ENCODE measurements at places on chromosomes 7 and 10. TPM values are rescaled to one million over a fixed set of nuclear protein-coding genes. Genes with fewer than 3 reads are reported as not detected.

Gene CFAP70
- 0.28 TPM for total RNA-seq

- DNase-seq: no peak
These were observed 11.0 kb downstream of the ZNF862 start for GRCh38 chr7:149849174-149849573.

- peak; percentile 33 for DNase-seq
These were observed 143.9 kb downstream of the LSM5 start for GRCh38 chr7:32346253-32346652.

Gene SH2D4B
- not detected for total RNA-seq

DNA sequence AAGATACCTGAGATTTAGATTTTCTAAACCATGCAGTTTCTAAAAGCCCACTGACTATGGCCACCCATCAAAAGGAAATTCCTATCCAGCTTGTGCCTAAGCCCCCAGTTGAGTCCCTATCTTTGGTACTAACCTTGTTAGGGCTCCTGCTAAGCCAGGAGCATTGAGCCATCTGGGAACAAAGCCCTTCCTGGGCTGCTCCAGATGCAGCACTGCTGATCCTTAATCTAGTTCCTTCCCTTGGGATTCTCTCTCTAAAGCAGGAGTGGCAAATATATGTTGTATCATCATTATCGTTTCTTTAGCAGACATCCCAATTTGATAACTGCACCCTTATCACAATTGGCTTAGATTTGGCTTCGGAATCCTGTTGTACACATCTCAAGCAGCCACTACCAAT is 24.7 kb upstream of the PDLIM1 start:
- DNase-seq: no peak

Gene CYP3A5
- 1.1 TPM for total RNA-seq

DNA sequence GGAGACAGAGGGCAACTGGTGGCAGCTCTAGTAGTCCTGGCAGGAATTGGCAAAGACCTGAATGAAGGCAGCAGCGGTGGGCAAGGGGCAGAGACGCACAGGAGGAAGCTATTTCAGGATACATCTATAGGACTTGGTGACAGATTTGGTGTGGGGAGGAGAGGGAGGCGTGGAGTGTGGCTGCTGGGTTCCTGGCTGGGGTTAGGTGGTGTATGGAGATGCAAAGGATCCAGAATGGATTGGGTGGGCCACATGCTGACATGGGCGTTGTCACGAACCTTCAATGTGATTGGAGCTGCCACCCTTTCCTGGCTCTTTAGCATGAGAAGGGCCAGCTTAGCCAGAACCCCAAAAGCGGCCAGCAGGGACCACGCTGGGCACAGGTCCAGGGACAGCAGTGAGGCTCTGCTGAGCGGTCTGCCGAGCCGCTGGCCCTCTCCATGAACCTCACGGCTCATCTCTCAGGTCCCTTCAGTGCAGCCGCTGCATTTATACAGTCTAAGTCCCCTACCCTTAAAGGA is 10.2 kb upstream of the ADCY1 start:
- no peak for DNase-seq

Gene OPALIN
- total RNA-seq: not detected

DNA sequence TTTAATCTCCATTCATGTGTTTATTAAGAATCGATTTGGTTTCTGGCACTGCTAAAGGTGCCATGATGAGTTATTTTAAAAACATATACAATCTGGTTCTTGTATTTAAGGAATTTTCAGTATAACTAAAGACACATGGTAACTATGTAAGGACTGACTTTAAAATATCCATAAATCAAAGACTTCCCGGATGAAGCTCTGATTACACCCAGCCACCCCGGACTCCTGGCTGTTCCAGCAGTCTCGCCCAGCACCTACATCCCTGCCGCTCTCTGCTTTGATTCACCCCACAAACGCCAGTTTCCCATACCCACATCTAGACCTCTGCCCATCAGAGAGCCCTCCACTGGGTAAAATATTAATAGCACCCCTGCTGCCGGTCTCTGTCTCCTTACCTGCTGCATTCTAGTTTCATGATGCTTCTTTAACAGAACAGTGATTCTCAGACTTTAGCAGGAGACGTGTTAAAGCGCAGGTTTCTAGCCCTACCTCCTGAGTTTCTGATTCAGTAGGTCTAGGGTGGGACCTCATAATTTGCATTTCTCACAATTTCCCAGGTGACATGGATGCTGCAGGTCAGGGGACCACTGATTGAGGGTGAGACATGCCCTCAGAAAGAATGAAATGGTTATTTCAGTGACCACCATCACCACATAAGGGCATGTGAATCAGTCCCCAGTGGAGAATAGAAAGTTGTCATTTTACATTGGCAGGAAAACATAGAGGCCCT is 185.7 kb downstream of the KIAA1217 start:
- DNase-seq: no peak

Gene SLC26A5
- not detected for total RNA-seq

Gene UCMA
- total RNA-seq: not detected

- no peak for DNase-seq
These were observed 113.3 kb upstream of the AFAP1L2 start for GRCh38 chr10:114517368-114518250.

DNA sequence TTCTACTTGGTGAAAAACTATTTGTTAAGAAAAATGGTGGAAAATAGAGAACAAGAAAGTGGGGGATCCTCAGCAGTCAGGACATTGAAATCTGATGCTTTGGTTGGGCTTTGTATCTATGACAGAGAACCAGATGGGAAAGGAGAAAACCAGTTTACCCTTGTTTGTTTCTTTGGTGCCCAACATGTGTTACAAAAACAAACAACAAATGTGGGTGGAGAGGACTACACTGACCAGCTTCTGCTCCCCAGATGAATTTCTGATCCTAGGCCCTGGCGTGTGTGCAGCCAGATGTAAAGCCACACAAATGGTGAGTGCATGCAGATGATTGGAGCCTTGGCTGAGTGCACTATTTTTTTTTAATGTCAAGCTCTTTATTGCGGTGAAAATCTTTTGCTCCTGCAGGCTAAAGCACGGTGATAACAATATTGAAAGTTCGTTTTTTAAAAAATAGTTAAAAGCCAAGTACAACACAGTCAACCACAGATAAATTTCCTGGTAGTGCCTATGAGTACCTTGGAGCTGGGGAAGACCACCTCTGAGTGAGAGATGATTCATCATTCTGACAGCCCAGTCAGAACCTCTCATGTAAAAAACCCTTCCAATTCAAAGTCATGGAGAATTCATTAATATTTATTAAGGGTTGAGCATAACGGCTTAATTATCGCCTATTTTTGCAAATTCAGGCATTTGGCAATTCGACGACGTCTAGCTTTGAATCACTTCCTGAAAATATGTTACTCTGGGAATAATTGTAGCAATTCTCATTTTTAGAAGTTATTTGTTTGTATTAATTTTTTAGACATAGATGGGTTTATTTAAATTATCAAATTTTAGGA is 163.7 kb downstream of the AGMO start:
- no peak for DNase-seq

DNA sequence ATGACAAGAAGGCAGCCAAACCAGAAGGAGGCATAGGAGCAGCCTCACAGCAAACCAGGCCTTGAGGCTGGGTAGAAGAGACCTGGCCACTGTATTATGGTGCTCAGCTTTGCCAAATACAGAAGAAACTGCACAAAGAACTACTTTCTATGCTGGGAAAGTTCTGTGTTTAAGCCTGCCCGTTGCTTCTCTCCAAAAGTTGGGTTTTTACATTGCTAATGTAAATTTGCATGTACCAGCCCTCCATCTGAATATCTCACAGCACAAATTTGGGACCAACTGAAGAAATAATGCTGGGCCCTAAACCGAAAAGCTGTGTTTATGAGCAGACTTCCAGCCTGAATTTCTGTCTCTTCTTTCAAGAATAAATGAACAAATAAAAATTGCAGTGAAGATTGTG is 145.0 kb downstream of the TFEC start:
- DNase-seq: no peak

- DNase-seq: no peak
These were observed 1.3 kb downstream of the FAS start for GRCh38 chr10:88991899-88992320.

DNA sequence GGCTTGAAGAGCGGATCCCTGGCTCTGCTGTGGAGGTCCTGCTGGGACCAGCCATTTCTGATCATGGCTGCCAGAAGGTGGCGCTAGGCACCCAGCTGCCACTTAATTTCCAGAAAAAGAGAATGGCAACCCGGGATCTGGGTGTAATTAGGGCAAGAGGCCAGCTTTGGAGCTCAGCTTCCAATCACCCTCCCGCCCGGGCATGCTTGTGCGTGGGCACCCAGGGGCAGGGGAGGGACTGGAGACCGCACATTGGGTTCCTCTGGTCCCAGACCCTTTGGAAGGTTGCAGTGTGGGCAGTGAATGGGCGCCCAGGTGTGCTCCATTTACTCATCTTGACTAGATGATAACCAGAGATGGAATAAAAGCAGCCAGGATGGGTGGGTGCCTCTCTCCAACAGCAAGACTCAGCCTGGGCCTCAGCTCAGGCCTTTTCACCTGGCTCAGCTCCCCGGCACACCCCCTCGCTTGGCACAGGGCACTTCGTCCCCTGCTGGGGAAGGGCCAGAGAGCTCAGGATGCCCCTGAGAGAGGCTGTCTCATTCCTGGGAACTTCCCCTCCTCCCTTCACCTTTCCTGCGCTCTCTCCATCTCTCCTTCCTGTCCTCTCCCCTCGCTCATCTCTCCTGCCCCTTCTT is 14.7 kb downstream of the FAM241B start:
- DNase-seq: no peak

GRCh38 chr7:930975-931758 is 23.3 kb downstream of the ADAP1 start:
- no peak for DNase-seq

Gene AKR1C1
- 10.6 TPM for total RNA-seq

Gene MPP7
- 5.1 TPM for total RNA-seq

GRCh38 chr10:30803058-30803457 is 173.5 kb upstream of the LYZL2 start:
- no peak for DNase-seq

- DNase-seq: no peak
These were observed 588.6 kb downstream of the PTPRN2 start for GRCh38 chr7:157998884-157999552.

- no peak for DNase-seq
These were observed 5.0 kb upstream of the TASOR2 start for GRCh38 chr10:5679606-5680005.

DNA sequence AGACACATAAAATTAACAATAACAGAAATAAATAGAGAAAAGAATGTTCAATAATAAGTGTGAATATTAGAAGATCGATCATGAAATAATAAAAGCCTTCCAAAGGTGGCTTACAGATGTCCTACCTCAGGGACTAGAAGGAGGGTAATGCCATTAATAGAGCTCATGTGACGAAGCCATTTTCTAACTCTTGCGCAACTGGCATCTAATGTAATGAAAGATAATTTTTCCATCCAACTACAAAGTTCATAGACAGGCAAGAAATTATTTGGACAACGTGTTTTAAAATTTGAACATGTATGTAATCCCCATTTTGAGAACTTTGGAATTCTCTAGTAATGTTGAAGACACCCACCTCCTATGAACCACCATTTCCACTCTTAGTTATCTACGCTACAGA is 1394.3 kb upstream of the LRRTM3 start:
- no peak for DNase-seq

Gene TUBB8
- 0.07 TPM for total RNA-seq

- no peak for DNase-seq
These were observed 253.5 kb upstream of the PRKCQ start for GRCh38 chr10:6833458-6834011.

- DNase-seq: no peak
These were observed 32.8 kb downstream of the DNAJB12 start for GRCh38 chr10:72322030-72322279.

Gene CLDN4
- total RNA-seq: 8.1 TPM

Gene STRIP2
- total RNA-seq: 16.9 TPM

Gene GPRIN2
- 0.58 TPM for total RNA-seq

DNA sequence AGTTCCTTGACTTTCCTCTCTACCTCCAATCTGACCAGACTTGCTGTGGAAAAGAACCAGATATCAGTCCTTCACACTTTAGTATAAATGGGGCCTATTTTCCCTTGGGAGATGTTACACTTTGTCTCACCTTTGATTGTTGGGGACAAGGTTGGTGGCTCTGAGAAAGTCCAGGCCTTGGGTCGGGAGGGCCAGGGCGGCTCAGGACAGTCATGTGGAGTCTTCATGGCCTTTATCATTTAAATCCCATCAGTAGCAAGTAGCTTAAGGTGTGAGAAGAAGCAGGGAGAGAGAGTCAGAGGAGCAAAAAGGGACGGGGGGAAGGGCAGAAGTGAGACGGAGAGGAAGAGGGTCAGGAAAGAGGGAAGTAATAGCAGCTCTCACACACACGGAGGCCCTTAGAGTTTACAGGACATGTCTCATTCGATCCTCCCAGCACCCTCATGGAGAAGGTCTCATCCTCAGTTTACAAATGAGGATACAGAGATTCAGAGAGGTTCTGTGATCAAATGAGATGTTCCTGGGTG is 40.5 kb downstream of the TBATA start:
- no peak for DNase-seq

DNA sequence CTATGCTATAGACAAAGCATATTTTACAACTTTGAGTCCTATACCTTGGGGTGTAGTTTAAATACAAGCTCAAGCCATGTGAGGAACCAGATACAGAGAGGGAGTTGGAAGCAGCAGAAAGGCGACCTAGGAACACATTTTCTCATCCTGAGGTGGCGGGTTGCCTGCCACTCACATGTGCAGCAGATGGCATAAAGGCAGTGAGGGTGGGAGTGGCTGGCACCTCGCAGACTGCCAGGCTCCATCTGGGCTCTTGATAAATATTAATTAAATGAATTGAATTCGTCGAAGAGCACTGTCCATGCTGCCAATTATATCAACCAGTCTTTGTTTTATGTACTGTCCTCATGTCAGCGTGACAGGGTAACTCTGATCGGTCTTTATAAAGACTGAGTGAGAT is 79.0 kb upstream of the SEMA3C start:
- no peak for DNase-seq

DNA sequence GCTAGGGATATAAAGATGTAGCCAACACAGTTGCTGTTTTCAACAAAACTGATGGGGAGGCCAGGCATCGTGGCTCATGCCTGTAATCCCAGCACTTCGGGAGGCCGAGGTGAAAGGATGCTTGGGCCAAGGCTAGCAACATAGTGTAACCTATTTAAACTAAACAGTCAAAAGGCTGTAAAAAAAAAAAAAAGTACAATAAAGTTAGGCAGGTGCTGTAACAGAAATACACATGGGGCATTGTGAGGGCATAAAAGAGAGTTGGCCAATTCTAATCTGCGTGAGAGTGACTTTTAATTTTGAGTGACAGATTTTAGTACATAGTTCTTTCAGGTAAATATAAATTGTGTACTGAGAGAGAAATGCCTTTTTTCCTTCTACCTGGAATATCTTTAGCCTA is 6.2 kb downstream of the XRCC2 start:
- no peak for DNase-seq

Gene MYO3A
- total RNA-seq: not detected

DNA sequence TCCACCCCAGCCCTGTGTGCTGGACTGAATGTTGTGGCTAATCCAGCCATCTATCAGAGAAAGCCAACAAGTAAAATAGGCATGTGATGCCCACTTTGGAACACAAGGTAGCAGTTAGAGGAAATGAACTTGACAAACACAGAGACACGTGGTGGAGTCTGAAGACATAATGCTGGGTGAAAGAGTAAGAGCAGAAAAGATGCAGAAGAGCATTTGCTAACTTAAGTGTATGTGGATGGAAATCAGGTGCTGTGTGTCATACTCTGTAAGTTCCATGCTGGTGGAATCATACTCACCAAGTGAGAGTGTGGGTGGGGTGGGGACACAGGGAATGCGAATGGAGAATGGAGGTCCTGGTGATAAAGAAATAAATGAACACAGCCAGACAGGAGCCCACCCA is 22.8 kb downstream of the WDFY4 start:
- DNase-seq: no peak

- DNase-seq: no peak
These were observed 369.7 kb upstream of the AKR1E2 start for GRCh38 chr10:4456279-4456678.

All from foreskin keratinocyte (primary cell).